ENCODE measurements at places on chromosomes 5 and 9.

- no peak for DNase-seq
These were observed 1.0 kb downstream of the BASP1 start for GRCh38 chr5:17218353-17219005.

DNA sequence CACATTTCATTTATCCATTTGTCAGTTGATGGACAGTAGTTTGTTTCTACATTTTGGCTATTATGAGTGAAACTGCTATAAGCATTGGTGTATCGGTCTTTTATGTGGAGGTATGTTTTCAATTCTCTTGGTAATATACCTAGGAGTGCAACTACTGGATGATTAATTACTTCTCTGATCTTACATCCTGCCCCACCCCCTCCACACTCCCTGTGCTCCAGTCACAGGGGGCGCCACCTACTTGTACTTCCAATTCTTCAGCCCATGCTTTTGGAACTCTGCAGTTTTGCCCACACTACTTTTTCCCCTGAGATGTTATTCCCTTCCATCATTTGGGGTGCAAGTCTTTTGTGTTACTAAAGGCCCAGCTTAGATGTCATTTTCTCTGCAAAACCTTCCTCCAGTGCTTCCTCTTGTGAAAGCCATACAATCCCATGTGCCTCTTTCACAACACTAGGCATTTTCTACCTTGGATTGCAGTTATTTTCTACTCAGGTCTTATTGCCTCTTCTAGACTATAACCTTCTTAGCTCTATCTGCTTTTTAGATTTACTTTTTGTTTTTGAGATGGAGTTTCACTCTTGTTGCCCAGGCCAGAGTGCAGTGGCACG is 42.1 kb downstream of the SEC61B start:
- no peak for DNase-seq

GRCh38 chr5:2123874-2124273 is 241.1 kb upstream of the IRX4 start:
- no peak for DNase-seq

DNA sequence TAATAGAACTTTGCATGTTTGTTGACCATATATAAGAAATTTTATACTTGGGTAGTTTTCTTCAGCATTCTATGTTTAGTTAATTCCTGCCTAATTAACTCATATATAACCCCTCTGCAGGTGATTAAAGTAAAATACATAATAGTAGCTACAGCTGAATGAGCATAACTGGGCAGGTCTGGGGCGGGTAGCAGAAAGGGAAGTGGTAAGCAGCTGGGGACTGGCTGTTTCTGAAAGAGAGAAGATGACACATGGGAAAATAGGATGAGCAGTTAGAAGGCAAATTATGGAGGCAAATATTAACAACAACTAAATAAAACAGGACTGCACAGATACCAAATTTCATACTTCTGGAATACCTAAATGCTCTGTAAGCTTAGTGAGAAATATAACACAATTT is 128.1 kb downstream of the CPLANE1 start:
- DNase-seq: no peak

DNA sequence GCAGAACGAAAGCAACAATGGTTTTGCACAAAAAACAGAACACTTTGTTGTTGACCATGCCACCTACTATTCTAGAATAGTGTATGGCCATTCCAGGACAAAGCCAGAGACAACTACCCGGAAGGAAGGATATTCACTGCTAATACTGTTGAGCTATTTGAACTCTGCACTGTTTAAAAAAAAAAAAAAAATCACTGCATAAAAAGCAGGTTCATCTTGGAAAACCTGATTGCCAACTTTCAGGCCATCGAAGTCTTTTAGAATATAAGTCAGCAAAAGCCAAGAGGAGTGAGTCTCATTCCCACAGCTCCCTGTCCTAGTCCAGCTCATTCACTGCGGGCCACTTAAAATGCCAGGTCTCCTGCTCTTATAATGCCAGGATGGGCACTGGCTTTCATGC is 4.0 kb downstream of the ENC1 start:
- DNase-seq: no peak

DNA sequence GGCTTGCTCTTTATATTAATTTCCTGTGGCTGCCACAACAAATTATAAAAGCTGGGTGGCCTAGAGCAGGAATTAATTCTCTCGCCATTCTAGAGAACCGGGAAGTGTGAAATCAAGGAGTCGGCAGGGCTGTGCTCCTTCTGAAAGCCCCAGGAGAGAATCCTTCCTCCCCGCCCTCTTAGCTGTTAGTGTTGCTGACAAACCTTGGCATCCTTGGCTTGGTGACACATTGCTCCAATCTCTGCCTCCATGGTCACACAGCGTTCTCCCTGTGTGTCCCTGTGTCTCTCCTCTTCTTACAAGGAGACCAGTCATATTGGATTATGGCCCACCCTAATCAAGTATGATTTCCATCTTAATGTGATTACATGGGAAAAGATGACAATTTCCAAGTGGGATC is 55.9 kb upstream of the NEURL1B start:
- no peak for DNase-seq

- DNase-seq: no peak
These were observed 2.8 kb downstream of the SARDH start for GRCh38 chr9:133735415-133735775.

GRCh38 chr5:149747833-149748366 is 17.8 kb downstream of the PPARGC1B start:
- DNase-seq: no peak

DNA sequence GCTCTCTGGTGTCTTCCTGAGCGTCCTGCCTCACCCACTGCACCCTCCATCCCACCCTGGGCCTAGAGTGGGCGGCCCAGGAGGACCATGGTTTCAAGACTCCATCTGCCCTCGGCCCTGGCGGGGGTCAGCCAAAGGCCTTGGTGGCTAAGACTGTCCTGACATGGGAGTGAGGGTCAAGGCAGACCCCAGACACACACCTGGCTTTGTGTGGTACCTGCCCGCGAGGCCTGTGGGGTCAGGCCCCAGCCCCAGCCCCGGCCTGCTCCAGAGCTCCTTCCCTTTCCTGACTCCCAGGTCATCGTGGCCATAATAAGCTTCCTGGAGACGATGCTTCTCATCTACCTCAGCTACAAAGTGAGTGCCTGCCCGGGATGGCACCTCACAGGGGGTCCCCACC is 54.6 kb downstream of the KCNT1 start:
- DNase-seq: no peak

- no peak for DNase-seq
These were observed 23.0 kb upstream of the EXOC3 start for GRCh38 chr5:419970-420369.

GRCh38 chr5:17269201-17269600 is 51.8 kb downstream of the BASP1 start:
- no peak for DNase-seq

DNA sequence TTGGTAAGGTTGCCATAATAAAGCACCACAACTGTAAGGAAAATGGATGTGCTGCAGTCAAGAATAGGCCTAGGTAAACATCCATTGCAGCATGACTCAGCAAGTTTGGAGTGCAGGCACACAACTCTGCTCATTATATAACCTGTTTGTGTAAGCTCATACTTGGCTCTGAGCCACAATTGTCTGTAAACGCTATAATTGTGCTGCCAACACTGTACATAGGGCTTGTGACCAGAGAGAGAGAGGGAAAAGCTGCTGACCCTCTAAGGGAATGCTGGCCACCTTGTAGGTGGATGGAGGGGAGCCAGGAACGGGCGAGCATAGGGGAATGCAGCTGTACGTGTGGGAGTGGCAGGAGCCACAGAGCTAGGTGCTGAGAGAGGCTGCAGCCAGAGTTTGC is 2186.5 kb upstream of the ACO1 start:
- DNase-seq: no peak

DNA sequence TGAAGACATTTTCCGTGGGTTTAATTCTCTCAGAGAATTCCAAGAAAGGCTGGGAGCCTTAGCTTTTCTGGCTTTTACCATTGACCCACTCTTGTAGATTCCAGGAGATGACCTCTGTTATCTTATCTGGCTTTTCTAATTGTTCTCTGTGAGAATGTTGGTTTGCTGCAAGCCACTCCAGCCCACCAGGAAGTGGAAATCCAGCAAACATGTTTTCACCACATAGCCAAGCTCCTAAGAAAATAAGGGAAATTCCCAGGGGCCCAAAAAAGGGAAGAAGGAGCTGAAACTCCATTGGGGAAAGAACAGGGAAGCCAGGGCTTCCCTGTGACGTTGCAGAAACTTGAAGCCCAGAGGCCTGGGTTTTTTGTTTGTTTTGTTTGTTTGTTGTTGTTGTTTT is 19.7 kb downstream of the GPR107 start:
- no peak for DNase-seq

DNA sequence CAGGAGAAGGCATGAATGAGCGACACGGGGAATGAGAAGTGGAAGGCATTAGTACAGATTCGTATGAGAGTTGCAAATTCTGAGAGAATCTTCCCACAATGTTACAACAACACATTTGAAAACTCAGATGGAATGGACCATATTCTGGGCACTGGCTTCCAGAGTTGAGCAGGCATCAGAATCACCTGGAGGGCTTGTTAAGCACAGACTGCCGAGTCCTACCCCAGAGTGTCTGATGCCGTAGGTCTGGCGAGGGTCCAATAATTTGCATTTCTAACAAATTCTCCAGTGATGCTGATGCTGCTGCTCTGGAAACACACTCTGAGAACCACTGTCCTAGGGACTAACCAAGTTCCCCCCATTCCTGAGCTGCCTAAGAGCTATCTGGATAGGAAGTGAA is 2.9 kb upstream of the TLX3 start:
- DNase-seq: no peak

DNA sequence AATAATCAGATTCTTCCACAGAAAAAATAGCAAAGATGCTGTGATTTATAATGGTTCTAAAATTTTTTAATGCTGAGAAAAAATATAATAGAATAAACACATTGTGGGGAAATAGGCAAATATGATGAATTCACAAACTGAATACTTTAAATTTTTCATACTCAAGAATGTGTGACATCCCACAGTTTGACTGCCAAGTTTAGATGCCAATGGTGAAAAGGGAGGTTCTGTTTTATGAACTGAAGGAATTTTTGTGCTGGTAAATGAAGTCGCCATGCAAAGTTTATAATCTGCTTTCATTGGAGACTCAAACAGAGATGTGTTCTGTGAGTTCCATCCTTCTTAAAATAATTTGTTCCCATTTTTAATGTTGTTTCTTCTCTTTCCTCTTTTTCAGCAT is 367.5 kb upstream of the ADAMTS16 start:
- DNase-seq: no peak

DNA sequence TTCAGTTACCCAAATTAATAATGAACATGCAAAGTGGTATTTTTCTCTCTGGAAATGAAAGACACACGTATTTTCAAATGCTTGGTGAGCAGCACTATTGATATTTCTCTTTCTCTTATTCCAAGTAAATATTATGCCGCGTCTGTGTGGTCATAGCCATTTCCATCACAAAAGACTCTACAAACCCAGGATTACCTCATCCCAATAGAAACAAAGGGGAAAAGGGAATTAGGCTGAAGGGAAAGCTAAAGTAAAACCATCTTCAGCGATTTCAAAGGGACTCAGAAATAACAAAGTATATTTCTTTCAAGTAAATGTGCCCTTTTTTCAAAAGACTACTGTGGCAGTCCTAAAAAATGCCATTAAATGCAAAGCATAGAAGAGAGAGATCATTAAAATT is 62.0 kb upstream of the FST start:
- no peak for DNase-seq

- no peak for DNase-seq
These were observed 505.3 kb downstream of the TLE4 start for GRCh38 chr9:80077059-80077458.

- DNase-seq: no peak
These were observed 12.6 kb upstream of the UGT3A2 start for GRCh38 chr5:36079200-36079781.

GRCh38 chr5:149324641-149325040 is 20.7 kb upstream of the GRPEL2 start:
- DNase-seq: no peak

- no peak for DNase-seq
These were observed 41.9 kb upstream of the TNFAIP8 start for GRCh38 chr5:119313658-119314605.

DNA sequence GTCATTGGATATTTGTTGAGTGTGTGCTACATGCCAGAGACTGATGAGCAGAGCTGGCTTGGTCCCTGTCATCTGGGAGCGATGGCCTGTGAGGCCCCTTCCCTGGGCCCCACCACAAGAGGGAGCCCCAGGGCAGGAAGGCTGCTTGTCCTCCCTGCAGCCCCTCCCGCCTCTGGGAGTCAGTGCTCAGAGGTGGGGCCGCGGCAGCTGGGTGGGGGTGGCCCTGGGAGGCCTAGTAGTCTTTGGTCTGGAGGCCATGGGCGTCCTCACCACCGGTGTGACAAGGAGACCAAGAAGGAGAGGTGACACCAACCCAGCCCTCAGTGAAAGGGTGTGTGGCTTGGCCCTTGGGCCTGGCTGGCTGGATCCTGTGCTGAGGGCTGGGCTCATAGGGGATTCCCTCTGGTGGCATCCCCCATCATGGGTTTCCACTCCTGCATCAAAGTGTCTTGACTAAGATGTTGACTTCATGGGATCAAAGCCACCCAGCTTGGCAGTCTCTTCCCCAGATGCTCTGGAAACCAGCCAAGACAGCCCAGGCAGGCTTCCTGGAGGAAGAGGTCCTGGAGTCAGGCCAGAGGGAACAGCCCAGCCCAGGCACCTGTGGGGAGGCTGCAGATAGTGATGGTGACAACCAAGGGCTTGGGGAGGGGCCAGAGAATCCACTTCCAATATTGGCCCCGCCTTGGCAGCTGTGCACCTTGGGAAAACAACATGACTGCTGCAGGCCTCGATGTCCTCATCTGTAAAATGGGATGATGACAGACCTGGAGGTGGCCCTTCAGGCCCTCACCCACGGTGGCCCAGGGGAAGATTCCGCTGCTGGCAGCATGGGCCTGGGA is 166.7 kb downstream of the GAPVD1 start:
- DNase-seq: no peak

- DNase-seq: no peak
These were observed 512.6 kb downstream of the ISL1 start for GRCh38 chr5:51895834-51896233.

DNA sequence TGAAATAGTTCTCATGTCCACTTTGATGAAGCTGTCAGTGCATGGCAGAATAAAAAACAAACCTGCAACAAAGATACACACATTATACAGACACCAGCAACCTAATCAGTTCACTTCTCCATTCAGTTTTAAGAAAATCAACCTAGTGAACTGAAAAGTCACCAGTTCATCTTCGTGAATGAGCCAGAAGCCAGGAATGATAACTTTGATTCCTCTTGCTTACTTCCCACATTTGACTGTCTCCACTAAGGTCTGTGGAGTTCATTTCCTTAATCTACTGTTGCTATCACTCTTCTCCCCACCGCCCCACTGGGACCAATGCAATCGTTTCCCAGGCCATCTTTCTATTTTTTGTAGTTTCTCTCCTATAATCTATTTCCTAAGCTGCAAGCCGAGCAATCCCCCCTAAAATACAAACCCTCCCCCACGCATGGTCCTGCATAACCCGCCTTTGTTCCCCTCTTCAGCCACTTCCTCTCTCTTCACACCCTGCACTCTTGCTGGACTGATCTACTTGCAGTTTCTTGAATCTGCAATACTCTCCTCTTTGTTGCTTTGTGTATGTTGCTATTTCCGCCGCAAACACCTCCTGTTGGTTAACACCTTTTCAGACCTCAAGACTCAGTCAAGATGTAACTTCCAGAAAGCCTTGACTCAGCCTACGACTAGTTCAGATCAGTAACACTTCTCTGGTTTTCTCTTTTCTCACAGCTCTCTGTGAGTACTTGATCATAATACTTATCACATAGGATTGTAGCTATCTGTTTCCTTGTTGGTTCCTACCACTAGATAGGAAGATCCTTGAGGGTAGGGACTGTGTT is 16.6 kb downstream of the STOM start:
- peak; percentile 20 for DNase-seq
